ENCODE measurements at places on chromosomes 6 and 20.

- no peak for DNase-seq
Measured at GRCh38 chr20:33568868-33569801, 79.2 kb downstream of the CBFA2T2 start.

GRCh38 chr6:136012943-136013342, 161.4 kb downstream of the PDE7B start:
- DNase-seq: no peak

- DNase-seq: no peak
Measured at GRCh38 chr6:160070427-160070826, 51.2 kb upstream of the SLC22A1 start.

DNA sequence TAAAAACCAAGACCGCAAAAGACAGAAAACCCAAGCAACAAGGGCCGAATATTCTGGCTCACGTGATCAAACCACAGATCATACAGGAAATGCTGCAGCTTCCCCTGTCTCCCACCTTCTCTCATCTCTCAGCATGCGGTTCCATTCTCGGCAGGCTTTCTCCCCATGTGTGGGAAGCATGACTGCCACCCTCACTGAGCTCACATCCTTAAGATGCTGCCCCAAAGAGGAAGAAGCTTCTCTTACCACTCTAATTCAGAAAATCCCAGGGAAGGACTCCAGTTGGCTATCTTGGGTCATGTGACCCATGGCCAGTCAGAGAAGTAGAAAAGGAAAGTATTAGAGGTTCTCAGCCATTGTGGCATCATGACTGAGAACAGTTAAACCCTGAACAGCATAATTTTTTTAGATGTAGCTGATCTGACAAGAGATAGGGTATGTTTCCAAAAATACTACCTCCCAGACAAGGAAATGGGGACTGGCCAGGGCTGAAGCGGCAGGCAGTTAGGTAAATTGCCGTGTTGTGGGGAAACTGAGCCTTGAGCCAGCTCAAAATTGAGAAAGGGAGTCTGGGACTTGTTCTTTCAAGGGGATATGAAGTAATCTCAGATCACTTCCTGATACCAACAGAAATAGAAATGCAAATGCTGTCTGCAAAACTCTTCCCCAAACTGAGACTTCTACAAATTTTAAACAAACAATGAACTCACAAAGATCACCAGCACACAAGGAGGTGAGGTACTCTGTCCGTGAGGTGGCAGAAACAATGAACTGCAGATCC, 37.1 kb upstream of the GRM4 start:
- no peak for DNase-seq

Data from neural progenitor cell (in vitro differentiated cells).